Activated naive CD4-positive, alpha-beta T cell treated with anti-CD3 and anti-CD28 coated beads, Interleukin-2, amount 10 ng/mL, durations not matched to agents 7 days and 5 days (primary cell): ENCODE measurements at places on chromosomes 4 and X.

DNA sequence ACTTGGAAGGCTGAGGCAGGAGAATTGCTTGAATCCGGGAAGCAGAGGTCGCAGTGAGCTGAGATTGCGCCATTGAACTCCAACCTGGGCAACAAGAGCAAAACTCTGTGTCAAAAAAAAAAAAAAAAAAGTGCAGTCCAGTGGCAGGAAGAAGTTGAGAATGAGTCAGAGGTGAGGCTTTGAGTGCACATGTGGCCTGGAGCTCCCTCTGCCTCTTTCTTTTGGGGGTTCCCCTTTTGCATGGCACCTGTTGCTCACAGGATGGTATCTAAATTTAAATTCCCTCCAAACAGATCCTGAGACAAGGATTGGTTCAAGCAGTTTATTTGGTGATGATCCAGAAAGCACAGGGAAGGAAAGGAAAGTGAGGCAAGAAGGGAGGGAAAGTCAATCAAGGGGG lies 151.4 kb upstream of the STX18 start:
- DNase-seq = no peak

- DNase-seq = no peak
Observed at GRCh38 chrX:142613403-142613802, 408.3 kb upstream of the MAGEC2 start.

DNA sequence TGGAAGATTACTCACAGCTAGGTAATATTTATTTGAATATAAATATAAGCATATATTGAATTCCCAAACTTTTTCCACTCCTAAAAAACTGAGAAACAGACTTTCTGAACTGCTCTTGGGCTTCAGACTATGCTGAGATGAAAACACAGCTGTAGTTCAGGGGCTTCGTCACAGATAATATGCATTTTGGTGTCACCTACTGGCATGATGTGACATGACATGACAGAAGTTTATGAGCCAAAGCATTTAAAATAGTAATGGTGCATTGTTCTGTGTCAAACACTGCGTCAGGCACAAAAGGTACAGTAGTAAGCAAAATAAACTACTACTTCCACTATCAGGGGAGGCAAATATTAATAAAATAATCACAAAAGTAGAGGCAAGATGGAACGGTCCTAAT lies 171.3 kb downstream of the BTC start:
- DNase-seq = no peak

- DNase-seq = no peak
Observed at GRCh38 chrX:140514554-140514953, 9.7 kb upstream of the SOX3 start.

GRCh38 chr4:118587116-118587831 lies 97.9 kb upstream of the METTL14 start:
- DNase-seq = no peak

DNA sequence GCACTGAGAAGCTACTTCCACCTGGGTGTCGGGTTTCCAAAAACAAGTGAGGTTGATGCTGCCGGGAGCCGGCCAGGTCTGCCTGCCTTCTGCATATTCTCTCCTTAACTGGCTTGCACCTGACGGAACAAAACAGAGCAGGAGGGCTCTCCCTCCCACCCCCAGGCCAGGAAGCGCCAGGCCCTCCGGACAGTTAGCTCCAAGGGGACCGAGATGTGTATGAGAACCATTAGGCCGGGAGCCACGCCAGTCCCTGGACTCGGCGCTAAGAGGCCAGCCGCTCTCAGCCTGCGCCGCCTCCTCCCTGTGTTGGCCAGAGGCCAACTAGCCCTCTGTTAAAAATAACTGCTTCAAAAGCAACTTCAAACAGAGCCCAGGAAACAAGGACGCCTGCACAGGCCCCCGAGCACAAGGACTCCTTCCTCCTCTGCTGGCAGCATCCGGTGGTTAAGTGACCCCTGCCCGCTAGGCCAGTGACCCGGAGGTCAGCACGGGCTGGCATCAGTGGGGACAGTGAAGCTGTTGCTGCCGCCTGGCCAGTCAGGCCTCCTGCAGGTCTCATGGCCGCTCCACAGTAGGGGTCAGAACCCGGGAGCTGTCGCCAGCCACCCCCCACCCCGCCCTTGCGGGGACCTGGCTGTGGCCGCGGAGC lies 107.9 kb downstream of the ABLIM2 start:
- DNase-seq = no peak
